ENCODE measurements at places on chromosomes 7 and 10.

DNA sequence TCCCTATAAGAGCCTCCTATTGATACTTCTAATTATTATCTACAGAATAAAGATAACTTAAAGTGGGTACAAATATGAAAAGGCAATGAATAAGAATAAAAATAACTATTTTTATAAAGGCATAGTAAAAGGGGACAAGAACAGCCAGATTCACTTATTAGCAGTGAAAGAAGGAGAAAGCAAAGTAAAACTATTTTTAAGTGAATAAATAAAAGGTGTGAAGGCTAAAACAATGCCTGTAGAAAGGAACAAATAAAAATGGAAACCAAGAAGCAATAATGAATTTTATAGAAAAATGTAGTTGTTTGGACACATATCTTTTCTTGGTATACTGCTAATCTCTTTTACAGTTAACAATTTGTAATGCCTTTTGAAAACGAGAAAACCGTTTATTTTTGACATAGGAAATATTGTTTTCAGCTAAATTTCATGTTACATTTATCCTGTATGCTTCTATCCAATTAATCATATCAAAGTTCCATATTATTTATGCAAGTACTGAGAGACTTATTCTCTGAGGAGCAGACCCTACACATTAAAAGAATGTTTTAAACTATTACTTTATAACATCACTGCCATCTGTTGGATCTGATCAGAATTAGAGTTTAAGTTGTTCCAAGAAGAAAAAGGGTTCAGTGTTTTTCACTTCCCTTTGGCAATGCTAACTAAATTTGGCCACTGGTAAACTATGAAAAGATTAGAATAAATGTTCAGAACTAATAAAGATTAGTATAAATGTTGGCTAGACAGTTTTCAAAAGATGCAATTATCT is 59.1 kb downstream of the ARMC3 start:
- no peak for DNase-seq

DNA sequence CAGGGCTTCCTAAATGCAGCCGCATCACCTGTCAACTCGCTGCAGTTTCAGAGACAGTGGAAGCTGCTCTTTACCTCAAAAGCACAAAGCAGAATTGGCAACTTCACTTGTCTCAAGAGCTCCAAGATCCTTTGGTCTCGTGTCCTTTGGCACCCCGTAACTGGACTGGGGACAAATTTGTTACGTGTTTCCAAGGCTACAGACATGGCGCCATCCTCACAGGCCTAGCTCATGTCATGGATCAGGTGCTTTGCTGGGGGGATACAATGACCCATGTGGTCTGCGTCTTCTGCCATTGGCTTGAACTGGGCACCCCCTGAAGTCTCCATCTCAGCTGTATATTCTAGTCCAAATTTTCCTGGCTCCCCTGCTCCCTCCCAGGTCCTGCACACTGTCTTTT is 48.6 kb downstream of the CHST3 start:
- DNase-seq = no peak

DNA sequence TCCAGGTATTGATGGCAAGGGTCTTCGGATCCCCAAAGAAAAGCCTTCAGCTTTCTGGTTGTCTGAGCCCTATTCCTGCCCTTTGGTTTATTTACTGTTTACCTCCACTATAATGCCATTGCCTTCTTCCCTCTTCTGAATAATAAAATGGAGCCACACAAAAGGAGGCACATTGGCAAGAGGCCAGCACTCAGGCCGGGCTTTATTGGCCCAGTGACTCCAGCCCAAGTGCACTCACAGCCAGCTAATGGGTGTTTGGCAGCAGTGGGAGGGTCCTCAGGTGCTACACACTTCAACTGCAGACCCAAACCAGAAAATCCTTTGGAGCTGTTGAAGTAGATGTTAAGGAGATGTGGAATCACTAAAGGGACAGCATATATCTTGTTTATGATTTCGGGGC is 336.0 kb downstream of the PLXNA4 start:
- DNase-seq = no peak

- no peak for DNase-seq
Observed at GRCh38 chr10:30014511-30014910, 44.9 kb downstream of the JCAD start.

- DNase-seq = no peak
Observed at GRCh38 chr10:2476218-2476811, 591.0 kb upstream of the PFKP start.

DNA sequence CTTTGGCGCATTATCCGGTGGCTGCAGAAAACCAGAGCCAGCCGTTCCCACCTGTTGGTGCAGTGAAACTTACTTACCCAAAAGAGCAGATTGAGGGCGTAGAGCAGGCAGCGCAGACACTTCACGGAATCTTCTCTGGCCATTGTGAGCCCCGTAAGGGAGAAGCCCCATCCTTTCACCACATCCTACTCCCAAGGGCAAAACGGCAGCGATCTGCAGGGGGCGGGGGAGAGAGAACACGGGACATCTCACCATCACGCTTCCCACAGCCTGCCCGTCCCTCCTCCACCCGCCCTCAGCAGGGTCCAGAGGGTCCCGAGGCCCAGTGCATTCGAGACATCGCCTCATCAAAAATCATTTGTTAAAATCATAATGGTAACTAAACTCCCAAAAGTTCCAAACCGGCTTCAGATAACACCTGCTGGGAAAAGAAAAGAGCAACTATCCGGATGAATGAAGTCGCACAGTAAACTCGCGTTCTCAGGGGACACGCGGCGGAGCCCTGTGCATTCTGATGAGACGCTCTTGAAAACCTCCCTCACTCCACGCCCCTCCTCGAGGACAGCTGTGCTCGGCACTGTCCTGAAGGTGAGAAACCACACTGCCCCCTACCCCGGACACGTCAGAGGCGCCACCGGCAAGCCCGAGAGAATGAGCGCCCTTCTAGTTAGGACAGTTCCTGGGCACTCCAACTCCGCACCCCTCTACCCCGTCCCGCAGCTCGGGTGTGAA is 1.2 kb downstream of the TSPAN12 start:
- DNase-seq = no peak

DNA sequence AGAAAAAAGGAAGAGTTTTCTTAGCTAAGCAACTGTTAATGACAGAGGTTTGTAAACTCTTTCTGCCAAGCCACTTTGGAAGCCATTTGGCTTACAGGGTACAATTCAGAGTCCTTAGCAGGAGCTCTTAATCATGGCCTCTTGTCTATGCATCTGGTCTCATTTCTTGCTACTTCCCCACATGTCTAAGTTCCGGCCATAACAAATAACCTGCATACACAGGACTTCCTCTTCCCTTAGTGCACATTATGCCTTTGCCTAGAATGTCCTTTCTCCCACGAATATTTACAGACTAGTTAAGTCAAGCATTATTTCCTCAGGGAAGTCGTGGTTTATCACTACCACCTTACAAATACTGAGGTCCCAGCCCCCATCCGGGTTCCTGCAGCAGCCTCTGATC is 8.6 kb upstream of the UPF2 start:
- DNase-seq = no peak

DNA sequence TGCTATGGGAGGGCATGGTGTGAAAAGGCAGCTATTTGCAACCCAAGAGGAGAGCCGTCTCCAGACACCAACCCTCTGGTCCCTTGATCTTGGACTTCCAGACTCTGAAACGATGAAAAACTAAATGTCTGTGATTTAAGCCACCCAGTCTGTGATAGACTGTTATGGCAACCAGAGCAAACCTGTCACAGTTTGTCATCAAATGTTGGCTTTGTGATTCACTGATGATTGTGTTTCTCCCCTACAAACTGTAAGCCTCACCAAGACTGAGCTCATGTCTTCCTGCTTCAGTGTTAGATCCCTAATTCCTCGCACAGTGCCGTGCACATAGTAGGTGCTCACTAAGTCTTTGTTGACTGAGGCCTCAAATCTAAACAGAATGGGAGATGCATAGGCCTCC is 224.6 kb upstream of the PITRM1 start:
- DNase-seq = no peak

GRCh38 chr7:141436575-141437075 is 114.6 kb upstream of the AGK start:
- DNase-seq = no peak

DNA sequence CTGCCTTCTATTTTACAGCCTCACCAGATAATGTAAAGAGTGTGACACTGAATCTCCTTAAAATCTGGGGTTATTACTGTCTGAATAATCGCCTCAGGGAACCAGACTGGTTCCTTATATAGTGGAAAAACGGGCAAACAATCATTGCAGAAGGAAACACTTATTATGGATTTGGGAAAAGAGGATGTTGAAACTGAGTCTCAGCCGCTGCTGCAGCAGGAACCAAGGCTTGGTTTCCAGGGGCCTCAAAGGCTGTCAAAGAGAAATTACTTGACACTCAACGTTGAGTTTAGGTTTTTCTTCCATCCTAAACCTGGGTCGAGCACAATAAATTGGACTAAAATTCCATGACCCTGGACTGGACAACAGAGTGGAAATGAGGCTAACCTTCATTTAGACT is 103.8 kb upstream of the AHR start:
- DNase-seq = no peak

DNA sequence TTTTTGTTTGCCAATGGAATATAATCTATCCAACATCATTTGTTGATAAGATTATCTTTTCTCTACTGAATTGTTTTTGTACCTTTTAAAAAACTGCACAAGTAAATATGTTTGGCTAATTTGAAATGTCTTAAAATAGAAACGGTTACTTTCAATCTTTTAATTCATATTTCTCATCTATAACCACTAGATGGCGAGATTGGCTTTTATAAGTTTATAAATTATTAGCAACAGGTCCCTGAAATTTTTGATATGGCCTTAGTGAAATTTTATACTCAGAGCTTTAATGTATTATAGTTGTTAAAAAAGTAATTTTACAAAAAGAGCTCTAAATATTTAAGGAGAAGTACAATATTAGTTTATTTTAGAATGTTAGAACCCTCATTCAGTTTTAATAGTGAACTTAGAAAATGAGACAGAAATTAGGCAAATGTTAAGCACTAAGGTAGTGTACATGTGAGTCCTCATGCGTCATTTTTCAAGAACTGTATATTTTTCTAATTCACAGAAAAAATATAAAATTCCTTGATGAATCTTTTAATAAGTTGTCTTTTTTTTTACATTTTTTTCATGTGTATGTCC is 592.5 kb downstream of the ARL4A start:
- DNase-seq = no peak

- DNase-seq = no peak
Observed at GRCh38 chr7:29765490-29765889, 40.8 kb upstream of the WIPF3 start.

DNA sequence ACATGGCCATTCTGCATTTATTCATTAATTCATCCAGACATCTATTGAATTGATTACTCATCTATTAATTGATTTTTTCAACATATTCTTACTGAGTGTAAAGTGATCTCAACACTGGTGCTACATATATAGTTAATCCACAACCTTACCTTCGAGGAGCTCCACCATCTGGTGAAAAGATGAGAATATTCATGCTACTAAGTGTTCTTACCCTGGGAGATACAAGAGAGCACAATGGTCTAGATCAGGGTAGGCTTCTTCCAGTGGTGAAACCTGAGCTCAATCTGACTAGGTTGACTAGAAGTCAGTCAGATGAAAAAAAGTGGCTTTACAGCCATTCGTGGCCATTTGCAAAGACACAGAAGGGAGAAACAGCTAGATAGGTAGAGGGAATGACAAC is 507.4 kb downstream of the ANKRD7 start:
- no peak for DNase-seq

DNA sequence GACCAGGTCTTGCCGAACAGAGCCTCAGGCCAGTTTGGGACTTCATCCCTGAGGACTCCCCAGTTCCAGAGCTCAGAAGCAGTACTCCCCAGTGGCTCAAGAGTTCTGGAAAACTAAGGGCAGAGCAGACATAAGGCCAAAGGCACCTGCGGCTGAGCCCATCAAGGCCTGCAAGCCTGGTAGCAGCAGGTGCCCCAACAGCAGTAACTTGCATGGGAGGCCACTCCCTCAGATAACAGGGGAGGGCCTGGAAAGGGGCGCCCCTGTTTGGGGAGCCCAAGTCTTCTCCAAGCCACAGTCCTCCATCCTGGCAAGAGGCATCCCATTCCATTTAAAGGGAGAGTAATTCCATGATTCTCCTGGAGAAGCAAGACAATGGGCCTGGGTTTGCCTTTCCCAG is 13.0 kb downstream of the POLL start:
- no peak for DNase-seq

DNA sequence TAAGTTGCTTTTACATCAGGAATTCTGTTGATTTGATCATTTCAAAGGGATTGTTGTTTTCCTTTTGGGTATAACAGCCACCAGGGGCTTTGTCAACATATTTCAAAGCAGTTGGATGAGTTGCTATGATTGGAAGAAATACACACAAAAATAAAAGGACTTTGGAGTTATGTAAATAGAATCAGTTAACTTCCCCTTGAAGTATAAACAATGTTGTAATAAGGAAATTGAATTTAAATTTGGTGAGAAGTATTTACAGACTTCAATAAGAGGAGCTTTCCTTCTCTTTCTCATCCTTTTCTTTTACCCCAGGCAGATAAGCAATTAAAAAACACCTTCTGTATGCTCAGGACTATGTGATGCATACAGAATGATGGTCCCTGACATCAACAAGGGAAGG is 199.7 kb downstream of the LHFPL3 start:
- DNase-seq = no peak

DNA sequence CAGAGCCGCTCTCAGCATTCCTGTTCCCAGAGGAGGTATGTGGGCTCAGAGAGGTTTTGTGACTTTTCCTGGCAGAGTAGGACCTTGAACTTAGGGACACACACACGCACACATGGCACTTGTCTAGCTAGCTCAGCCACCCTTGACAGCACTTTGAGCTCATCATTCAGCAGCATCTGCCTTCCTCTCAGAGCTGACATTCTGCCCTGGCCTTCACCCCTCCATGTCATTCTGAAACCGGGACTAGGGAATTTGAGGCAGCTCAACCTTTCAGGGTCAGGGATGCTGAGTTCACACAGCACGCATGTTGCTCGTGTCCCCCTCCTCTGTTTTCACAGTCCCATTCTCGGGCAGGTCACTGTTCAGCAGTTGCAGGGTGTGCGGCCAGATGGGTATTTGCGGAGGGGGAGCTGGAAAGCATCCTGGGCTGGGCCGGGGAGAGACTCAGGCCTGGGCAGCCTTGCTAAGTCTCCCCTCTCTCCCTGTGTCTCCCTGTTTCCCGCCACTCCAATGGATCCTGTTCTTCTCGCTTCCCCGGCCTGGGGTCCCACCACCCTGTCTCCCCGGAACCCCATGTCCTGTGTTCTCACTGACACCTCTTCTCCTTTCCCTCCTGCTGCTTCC is 78.0 kb downstream of the COL13A1 start:
- no peak for DNase-seq

GRCh38 chr7:102080019-102080433 is 206.6 kb upstream of the SH2B2 start:
- no peak for DNase-seq
